WTC11 (cell line): ENCODE measurements at places on chromosomes 11 and 22. TPM values are rescaled to one million over a fixed set of nuclear protein-coding genes. Genes with fewer than 3 reads are reported as not detected.

- H3K27ac ChIP-seq: no peak overlapping the region
- no peak for DNase-seq
- H3K4me1 ChIP-seq: no peaks in the 10 kb centered on the region
- no peaks in the 10 kb centered on the region; the same call in 1 of the 2 replicates for H3K27me3 ChIP-seq
- peaks cover 6% of the 10 kb centered on the region; the same call in 1 of the 2 replicates for H3K36me3 ChIP-seq
Observed at GRCh38 chr11:117458275-117459122, 130.8 kb downstream of the CEP164 start.

DNA sequence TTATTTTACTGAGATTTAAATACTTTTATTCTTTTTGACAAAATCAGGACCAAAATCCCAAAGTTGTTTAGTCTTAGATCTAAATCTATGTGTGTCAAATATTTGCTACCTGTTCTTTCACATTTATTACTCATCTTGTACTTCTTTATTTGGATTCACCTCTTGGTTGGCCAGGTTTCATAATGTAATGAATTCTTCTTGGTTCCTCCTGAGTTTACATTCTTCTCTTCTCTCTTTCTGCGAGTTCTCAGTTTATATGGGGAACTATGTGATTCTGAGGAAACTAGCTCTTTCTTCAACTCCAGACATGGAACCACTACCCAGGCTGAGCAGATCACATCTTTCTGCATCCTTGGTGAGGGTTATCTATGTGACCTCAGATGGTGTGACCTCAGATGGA lies 50.2 kb downstream of the EHF start:
- no peak overlapping the region for H3K27ac ChIP-seq
- no peaks in the 10 kb centered on the region for H3K27me3 ChIP-seq
- H3K36me3 ChIP-seq: no peaks in the 10 kb centered on the region
- peaks cover 11% of the 10 kb centered on the region for H3K4me1 ChIP-seq

The C11orf86 gene
- total RNA-seq: 0.44 to 0.87 TPM (median 0.68 TPM) in 3 replicates

The FOSL1 gene
- total RNA-seq: 16.3 to 20.5 TPM (median 17.1 TPM) in 3 replicates

The TBX1 gene
- total RNA-seq: 7.9 to 12.8 TPM (median 9.3 TPM) in 3 replicates

DNA sequence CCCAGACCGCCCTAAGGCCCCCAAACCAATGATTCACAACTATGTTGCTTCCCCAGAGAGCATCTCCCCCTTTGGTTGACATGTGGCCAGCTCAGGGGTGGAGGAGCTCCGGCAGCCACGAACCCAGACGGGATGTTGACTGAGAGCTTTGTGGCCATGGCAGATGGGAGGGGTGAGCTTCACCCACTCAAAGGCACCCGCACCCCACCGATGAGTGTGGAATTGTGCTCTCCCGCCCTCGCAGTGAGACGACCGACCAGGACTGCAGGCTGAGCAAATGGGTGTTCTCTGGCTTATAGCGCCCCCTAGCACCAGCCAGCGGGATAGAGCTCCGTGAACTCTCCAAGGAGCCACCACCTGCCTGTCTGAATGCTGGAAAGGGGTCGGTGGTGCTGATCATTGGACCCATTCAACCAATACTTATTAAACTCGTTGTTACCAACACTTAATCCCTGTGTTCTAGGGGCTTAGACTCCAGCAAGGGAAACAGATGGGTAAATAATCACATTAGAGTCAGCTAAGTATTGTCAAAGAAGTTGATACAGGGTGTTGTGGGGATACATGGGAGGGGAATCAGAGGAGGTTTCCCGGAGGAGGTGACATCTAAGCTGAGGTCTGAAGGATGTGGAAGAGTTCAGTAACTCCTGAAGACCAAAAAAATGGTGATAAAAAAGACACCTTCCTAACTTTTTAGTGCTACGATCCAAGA lies 4.5 kb upstream of the TIMP3 start:
- no peaks in the 10 kb centered on the region for H3K36me3 ChIP-seq
- H3K4me3 ChIP-seq: no peak overlapping the region
- H3K4me1 ChIP-seq: peaks cover 7% of the 10 kb centered on the region
- DNase-seq: peak; percentile 71
- H3K27ac ChIP-seq: no peak overlapping the region

GRCh38 chr22:44664149-44664548 lies 37.9 kb upstream of the PRR5 start:
- H3K4me3 ChIP-seq: no peak overlapping the region
- H3K27me3 ChIP-seq: peaks cover 27% of the 10 kb centered on the region
- H3K36me3 ChIP-seq: no peaks in the 10 kb centered on the region
- no peak overlapping the region for H3K27ac ChIP-seq

DNA sequence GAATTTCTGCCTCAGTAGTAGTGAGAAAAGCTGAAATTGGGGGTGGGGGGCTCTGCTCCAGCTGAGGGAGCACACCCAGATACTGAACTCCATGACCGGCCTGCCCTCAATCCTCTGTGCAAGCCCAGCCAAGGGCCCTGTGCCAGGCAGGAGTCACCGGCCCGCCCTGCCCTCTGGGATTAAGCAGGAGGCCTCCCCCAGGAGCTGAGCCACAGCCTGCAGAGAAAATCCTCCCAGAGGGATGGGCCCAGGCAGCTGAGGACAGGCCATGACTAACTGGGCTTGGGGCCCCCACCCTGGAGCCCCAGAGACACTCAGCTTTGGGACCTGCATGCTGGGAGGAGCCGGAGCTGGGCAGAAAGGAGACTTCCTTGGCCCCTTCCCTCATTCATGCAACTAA lies 48.8 kb downstream of the MN1 start:
- no peak overlapping the region for H3K4me3 ChIP-seq
- H3K36me3 ChIP-seq: no peaks in the 10 kb centered on the region
- no peak overlapping the region for H3K27ac ChIP-seq
- peaks cover 3% of the 10 kb centered on the region; the same call in 1 of the 2 replicates for H3K27me3 ChIP-seq
- no peak for DNase-seq

GRCh38 chr11:126123686-126124085 lies 61.0 kb upstream of the CDON start:
- no peak overlapping the region for H3K4me3 ChIP-seq
- no peak overlapping the region for H3K27ac ChIP-seq
- no peaks in the 10 kb centered on the region for H3K27me3 ChIP-seq

DNA sequence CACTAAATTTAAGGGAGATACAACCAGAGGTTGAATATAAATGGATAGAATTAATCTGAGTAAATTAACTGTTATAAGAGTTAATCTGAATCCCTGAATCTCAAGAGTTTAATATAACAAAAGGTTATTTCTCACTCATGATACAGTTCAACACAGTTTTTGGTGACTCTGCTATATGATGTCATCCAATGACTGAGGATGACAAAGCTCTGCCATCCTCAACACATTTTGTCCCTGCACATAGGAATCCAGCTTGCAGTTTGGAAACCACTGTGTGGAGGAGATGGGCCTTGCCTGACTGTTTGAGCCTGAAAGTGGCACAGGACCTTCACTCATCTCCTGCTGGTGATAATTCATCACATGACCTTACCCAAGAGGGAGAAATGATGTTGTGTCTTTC lies 121.0 kb upstream of the MPPED2 start:
- no peaks in the 10 kb centered on the region for H3K4me1 ChIP-seq
- no peaks in the 10 kb centered on the region for H3K36me3 ChIP-seq
- H3K27me3 ChIP-seq: no peaks in the 10 kb centered on the region
- H3K4me3 ChIP-seq: no peak overlapping the region
- no peak for DNase-seq
- no peak overlapping the region for H3K27ac ChIP-seq

- H3K36me3 ChIP-seq: no peaks in the 10 kb centered on the region
- no peak overlapping the region for H3K4me3 ChIP-seq
- no peak overlapping the region for H3K27ac ChIP-seq
- DNase-seq: no peak
Observed at GRCh38 chr22:30318799-30319419, 7.8 kb downstream of the TBC1D10A start.

DNA sequence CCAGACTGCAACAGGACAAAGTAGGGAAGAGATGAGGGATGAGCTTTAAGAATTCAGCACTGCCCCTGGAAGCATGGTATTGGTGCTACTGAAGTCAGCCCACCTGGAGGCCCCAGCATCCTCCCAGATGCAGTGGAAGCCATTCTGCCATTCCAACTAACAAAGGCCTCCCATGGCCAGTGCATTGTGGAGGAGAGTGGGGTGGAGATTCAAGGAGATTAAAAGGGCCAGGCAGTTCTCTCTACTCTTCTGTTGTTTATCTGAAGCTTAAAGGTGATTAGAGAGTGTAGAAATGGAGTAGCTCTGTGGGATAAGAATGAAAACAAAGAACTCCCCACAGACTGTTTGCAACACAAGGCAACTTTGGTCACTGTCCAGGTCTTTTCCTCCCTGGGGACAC lies 24.1 kb upstream of the TSKU start:
- H3K27me3 ChIP-seq: no peaks in the 10 kb centered on the region; the same call in 1 of the 2 replicates
- no peak for DNase-seq
- no peak overlapping the region for H3K4me3 ChIP-seq
- no peaks in the 10 kb centered on the region for H3K36me3 ChIP-seq

The MS4A6A gene
- 0.16 to 0.39 TPM in 2 of 3 replicates, not detected in the other for total RNA-seq

- no peaks in the 10 kb centered on the region for H3K36me3 ChIP-seq
- no peak for DNase-seq
- H3K4me3 ChIP-seq: no peak overlapping the region
- no peak overlapping the region for H3K27ac ChIP-seq
- H3K4me1 ChIP-seq: peaks cover 21% of the 10 kb centered on the region
Observed at GRCh38 chr22:23754980-23755636, 883 bp upstream of the VPREB3 start.

DNA sequence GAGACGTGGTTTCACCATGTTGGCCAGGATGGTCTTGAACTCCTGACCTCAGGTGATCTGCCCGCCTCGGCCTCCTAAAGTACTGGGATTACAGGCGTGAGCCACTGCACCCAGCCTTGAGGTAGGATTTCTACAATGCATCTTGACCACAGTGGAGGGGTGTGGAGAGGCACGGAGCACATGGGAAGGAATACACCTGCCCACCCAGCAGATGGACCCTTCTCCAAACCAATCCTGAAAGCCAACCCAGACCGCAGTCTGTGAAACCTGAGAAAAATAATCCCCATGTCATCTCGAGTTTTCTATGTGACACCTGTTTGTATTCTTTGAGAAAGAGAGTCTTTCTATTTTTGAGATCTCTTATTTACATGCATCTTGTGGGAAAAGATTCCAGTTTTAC lies 32.5 kb downstream of the LGR4 start:
- no peak for DNase-seq
- peak overlapping the region; percentile 34 for H3K27ac ChIP-seq
- no peaks in the 10 kb centered on the region for H3K27me3 ChIP-seq

DNA sequence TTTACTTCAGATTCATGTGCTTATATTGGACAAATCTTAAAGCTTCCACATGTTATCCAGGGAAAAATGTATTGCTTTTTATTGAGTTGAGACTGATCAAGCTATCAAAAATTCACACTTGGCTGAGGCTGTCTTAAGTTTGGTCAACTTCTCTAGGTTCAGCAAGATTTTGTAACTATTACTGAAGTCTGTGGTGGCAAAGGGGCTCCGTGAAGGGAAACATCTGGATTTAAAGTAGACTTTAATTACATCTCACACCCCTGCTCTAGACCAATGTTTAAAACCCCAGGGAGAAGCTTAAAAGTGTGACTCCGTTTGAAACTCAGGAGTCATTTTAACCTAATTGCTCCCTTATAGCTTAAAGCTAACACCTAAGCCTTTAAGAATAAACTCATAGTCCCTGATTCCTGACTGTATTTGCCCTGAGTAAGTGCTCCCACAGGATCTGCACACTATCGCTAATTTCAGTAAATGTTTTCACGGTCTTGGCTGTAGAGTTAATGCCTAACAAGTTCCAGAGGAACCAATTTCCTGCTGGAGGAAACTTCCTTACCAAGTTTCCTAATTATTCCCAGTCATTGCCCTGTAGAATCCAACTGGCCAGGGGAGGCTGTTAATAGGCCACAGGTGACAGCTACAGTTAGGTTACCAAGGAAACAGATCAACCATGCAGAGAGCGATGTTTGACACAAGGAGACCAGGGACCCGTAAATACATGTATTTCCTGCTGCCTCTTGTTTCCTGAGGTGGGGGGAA lies 40.5 kb downstream of the OR10A6 start:
- no peak overlapping the region for H3K27ac ChIP-seq
- H3K4me1 ChIP-seq: peaks cover 6% of the 10 kb centered on the region
- no peak for DNase-seq

The GRM5 gene
- 0.11 to 0.13 TPM (median 0.11 TPM) in 3 replicates for total RNA-seq

The OR51I1 gene
- not detected in 3 replicates for total RNA-seq

DNA sequence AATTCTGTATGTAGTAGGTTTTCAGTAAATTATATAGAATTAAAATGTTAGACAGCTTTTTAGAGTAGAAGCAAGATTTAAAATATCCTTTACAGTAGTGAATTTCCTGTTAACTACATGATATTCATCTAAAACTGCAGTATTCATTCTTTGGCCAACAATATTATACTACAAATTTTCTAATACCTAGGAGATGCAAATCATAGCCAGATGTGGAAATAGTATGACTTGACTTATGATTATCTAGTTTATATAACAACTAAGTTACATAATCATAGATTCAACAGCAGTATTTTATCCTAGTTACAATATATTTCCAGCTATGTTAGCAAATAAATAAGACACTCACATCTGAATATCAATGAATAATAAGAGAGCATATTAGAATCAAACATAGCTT lies 163.2 kb downstream of the MSANTD4 start:
- no peaks in the 10 kb centered on the region for H3K36me3 ChIP-seq
- no peak overlapping the region for H3K27ac ChIP-seq
- no peak for DNase-seq
- no peaks in the 10 kb centered on the region for H3K27me3 ChIP-seq
- peaks cover 13% of the 10 kb centered on the region for H3K4me1 ChIP-seq

- H3K27me3 ChIP-seq: peaks cover 3% of the 10 kb centered on the region; the same call in 1 of the 2 replicates
- peaks cover 6% of the 10 kb centered on the region for H3K4me1 ChIP-seq
- no peaks in the 10 kb centered on the region for H3K36me3 ChIP-seq
- no peak overlapping the region for H3K4me3 ChIP-seq
- DNase-seq: no peak
Observed at GRCh38 chr11:11777897-11778296, 63.9 kb upstream of the USP47 start.

DNA sequence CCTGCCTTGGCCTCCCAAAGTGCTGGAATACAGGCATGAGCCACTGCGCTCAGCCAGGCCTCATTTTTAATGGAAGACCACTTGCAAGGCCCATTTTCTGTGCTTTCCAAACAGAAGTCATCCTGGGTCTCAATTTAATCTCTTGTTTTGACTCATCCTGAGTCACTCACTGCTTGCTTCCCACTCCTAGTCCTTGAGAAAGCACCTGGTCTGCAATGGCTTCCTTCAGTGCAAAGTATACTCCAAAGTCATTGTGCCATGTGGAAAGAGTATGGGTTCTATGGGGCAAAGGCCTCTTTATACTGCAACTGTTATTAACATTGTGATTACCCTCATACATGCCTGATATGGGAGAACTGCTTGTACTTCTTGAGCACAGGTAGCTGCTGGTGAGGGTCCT lies 18.3 kb upstream of the SLC5A1 start:
- DNase-seq: no peak
- no peak overlapping the region for H3K27ac ChIP-seq

GRCh38 chr11:39992551-39992950 lies 1466.9 kb downstream of the LRRC4C start:
- no peak overlapping the region for H3K27ac ChIP-seq
- no peak for DNase-seq
- H3K4me3 ChIP-seq: no peak overlapping the region
- peaks cover 52% of the 10 kb centered on the region for H3K36me3 ChIP-seq
- peaks cover 4% of the 10 kb centered on the region; the same call in 1 of the 2 replicates for H3K27me3 ChIP-seq
- H3K4me1 ChIP-seq: peaks cover 11% of the 10 kb centered on the region
